ENCODE measurements at places on chromosomes 2 and 18. TPM values are rescaled to one million over a fixed set of nuclear protein-coding genes. Genes with fewer than 3 reads are reported as not detected.
A peak's percentile ranks its signal among the peaks of the same experiment; 100 is the strongest.

Gene RUFY4
- total RNA-seq = 2.0 TPM

Gene FOXI3
- total RNA-seq = not detected

Gene SLC4A3
- total RNA-seq = 4.9 TPM

Gene TEX44
- not detected for total RNA-seq

Gene TRABD2A
- 1.3 TPM for total RNA-seq

Gene UNC80
- total RNA-seq = 20.4 TPM

Gene RGPD4
- total RNA-seq = 0.15 TPM

Gene TNFAIP6
- not detected for total RNA-seq

Gene TMEM247
- not detected for total RNA-seq

- ATAC-seq = peak; percentile 71
Measured at GRCh38 chr2:221285148-221285547, 287.0 kb downstream of the EPHA4 start.

DNA sequence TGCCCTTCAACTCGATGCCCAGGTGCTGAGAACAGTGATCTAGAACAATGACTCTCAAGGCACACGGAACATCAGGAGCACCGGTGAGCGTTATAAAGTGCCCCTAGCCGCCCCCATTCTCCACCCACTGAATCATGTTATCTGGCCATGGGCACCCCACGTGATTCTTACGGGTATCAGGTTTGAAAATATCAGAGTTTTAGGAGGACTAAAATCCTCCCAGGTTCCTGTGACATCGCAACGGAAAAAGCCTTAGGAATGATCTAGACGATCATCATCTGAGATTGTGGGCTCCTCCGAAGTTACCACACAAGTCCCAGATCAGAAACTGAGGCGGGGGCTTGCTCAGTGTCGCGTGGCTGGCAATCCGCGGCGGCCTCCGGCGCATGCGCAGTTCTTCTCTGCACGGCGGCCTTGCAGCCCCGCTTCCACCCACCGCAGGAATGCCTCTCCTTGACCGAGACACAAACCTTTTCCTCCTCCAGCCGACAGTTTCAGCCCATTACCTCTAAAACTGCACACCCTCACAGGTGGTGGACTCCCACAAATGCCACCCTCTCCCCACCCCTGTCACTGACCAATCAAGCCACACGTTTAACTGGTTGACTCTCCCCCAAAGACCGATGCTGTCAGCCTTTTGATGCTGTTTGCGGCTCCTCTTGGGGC is 5.8 kb upstream of the MRPL33 start:
- no peak for ATAC-seq

DNA sequence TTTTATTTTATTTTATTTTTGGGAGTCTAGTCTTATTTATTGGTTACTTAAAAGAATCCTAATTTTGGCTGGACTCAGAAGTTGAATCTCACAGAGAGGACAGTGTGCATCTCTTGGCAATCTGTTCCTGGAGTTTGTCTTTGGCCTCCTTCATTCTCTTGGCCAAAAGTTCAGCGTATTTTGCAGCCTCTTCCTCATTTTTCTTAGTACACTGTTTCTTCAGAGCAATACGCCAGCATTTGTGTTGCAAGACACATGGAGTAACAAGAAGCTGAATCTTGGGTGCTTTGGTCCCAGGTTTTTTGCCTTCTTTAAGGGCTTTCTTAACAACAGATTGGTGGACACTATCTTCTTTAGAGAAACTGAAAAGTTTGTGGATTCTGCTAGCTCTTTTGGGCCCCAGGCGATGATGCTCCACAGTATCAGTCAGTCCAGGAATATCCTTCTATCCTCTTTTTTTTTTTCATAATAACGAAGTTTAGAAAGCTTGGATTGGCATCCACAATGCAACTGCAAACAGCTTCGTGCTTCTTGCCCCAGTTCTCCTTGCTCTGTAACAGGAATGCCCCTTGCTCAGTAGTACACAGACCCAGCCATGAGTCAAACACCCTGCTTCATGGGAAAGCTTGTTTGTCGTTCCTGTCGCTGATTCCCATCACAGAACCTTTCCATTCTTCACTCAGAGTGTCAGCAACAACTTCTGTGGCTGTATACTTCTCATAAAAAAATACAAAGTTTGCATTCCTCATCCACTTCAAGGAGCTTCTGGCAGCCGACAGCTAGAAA is 34.8 kb upstream of the RFX8 start:
- ATAC-seq = no peak

DNA sequence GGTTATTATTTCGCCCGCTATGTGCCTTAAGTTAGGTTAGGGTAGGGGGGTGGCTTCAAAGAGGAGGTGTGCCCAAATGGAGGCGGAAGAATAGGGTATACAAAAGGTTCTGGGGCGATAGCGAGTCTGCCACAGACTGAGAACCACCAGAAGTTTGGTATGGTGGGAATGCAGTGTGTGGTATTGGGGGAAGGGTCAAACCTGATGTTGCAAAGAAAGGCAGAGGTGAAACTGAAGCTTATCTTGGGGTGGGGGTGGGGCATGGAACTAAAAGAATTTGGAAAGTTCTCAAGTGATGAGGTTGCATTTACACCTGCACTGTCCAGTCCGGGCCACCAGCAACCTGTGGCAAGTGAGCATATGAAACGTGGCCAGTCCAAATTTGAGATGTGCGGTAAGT is 11.8 kb upstream of the CCBE1 start:
- no peak for ATAC-seq

GRCh38 chr18:45651275-45651674 is 36.0 kb downstream of the SLC14A2 start:
- ATAC-seq = no peak

DNA sequence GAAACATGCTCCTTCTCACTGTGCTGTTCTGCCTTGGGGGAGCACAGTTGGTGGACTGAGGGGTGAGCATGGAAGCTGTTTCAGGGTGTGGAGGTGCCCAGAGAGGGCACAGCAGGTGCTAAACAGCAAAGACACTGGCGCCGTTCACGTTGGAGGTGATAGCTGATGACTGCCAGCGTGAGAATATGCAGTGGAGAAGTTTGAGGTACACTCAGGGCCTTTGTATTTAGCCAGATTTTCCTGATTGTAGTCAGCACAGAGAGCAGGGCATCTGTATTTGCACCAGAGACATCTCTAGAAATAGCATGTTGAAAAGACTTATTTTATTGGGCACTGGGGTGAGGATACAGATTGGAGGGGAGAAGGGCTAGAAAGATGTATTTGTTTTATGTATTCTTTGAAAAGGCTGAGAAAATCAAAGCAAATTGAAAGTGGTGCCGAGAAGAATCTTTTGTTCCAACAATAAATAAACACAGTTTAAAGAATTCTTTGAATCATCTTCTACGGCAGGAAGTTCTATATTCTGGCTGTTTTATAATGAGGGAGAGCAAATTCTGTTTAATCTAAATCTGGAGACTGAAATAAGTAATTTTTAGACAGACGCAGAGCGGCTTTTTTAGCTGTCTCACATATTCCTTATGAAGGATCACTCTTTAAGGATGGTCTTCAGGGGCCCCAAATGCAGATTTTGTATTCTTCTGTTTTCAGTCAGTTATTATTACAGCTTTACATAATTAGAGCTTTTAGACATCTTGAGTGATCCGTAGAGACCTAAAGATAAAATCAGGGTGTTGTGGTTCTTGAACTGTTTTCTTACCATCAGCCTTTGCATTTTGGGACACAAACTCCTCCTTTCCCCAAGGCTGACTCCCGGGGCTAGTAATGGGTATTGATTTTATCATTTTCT is 7.1 kb downstream of the ZNF532 start:
- ATAC-seq = no peak

- ATAC-seq = no peak
Measured at GRCh38 chr18:75574187-75574586, 146.7 kb upstream of the SMIM21 start.

- ATAC-seq = no peak
Measured at GRCh38 chr2:96801786-96802595, 14.1 kb upstream of the CNNM3 start.

DNA sequence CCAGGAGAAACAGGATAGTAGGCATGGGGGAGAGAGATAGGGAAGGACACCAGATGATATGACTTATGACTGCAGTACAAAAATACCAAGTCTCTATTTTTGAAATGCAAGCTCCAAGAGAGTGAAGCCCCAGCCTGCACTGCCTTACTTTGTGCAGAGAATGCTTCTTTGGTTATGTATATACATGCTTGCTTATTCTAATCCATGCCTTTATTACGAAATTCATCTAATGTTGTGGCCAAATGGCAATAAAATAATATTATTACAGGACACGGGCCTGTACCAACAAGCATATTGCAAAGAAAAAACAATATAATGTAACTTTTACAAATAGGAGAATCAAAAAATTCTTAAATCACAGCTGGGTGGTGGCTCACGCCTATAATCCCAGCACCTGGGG is 110.8 kb downstream of the BCL11A start:
- no peak for ATAC-seq

GRCh38 chr18:41992703-41993102 is 37.7 kb downstream of the PIK3C3 start:
- no peak for ATAC-seq

DNA sequence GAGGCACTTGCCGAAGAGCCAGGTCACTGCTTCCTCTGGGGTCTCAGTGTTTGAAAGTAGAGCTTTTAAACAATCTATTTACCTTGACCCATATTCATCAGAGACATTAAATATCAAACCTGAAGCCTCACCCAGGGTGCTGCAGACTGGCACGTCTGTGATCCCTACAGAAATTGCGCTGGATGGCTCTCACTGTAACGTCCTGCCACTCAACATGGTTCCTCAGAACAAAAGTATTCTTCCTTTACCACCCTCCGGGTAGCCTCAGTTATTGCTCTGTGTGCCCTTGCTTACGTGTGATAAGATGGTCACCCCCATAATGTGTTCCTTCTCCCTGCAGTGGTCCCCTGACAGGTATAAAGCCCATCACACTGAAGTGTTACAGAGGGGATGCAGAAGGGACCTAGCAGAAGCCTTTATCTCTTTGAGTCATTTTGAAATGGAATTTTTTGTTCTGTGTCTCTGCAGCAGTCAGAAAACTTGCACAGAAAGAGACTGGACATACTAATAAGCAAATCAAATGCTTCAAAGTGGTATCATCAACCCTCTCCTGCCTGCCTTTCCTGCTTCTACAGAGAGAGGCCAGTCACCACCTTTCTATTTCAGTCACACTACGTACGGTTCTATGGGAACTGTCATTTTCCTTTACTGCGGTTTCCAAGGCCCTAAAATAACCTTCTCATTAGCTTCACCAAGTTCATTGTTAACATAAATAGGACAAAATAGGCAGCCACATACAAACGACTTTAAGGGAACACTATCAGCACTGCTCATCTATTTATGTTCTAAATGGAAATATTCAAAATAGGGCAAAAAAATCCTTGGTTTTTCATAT is 86.8 kb downstream of the METTL8 start:
- no peak for ATAC-seq

- ATAC-seq = no peak
Measured at GRCh38 chr2:27806311-27807059, 35.0 kb downstream of the MRPL33 start.

- ATAC-seq = peak; percentile 23
Measured at GRCh38 chr2:122451040-122451439, 695.6 kb downstream of the TSN start.

DNA sequence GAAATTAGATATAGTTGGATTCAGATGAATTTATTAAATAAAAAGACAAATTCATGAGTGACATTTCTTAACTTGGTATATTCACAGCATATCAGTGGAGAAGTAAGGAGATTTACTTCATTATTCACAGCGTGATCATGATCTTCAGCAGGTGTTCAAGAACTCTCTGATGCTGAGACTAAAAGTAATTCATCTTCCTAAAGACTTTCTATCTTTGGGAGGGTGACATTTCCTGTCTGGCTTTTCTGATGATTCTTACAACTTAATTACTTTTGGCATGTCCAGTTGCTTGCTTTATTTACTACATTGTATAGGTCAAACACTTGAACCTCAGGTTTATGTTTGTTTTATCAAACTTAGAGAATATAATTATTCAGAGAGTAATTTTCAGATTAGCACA is 224.6 kb downstream of the PLCL1 start:
- ATAC-seq = no peak

DNA sequence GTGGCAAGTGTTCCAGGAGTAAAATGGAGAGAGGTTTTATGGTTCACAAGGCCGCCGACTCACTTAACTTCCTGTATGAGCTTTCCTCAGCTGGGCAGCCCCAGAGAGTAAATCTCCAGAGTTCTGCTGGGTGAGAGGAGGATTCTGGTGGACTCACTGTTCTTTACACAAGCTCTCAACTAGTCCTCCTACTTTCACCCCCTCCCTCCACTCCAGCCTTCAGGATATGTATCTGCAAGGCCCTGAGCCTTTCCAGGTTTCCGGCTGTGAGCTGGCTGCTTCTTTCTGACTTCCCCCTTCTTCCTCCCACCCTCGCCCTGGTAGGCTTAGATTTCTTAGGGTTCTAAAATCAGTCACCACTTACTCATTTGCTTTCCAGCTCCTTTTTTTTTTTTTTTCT is 34.0 kb downstream of the EML6 start:
- ATAC-seq = no peak

DNA sequence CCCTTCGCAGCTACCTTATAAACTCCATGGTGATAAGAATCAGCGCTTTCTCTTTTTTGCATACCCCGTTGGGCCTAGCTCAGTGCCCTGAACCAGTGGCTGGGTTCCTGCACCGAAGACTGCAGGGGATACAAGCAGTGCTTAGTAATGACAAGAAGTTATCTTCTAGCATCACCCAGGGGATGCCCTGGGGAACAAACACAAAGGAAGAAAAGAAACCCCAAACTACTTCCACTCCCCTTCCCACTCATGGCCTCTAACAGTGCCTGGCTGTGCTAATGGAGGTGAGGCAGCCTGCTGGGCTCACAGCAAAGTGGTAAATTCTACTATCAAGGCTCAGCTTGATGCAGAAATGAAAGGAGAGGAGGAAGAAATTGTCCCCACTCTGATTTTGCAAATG is 314.7 kb downstream of the TXNL1 start:
- ATAC-seq = no peak

- no peak for ATAC-seq
Measured at GRCh38 chr2:196171946-196172345, 568 bp upstream of the STK17B start.

Measured in motor neuron (in vitro differentiated cells).